ENCODE measurements at places on chromosomes 13 and 19.

DNA sequence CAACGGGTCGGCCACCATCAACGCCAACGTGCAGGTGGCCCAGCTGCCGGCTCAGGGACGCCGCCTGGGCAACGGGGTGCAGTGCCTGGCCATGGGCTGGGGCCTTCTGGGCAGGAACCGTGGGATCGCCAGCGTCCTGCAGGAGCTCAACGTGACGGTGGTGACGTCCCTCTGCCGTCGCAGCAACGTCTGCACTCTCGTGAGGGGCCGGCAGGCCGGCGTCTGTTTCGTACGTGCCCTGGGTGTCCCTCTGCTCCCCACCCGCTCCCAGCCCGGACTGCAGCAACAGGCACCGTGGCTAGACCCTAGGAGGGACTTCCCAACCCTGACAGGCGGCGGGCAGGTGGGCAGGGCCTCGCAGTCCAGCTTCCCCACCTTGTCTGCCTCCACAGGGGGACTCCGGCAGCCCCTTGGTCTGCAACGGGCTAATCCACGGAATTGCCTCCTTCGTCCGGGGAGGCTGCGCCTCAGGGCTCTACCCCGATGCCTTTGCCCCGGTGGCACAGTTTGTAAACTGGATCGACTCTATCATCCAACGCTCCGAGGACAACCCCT is 3.5 kb downstream of the ELANE start:
- no peak for DNase-seq

GRCh38 chr19:39825093-39825463 is 8.9 kb downstream of the DYRK1B start:
- DNase-seq: no peak

- DNase-seq: no peak
These were observed 34.4 kb downstream of the STARD13 start for GRCh38 chr13:33251131-33251661.

GRCh38 chr13:99528547-99528946 is 27.3 kb downstream of the TM9SF2 start:
- DNase-seq: no peak

DNA sequence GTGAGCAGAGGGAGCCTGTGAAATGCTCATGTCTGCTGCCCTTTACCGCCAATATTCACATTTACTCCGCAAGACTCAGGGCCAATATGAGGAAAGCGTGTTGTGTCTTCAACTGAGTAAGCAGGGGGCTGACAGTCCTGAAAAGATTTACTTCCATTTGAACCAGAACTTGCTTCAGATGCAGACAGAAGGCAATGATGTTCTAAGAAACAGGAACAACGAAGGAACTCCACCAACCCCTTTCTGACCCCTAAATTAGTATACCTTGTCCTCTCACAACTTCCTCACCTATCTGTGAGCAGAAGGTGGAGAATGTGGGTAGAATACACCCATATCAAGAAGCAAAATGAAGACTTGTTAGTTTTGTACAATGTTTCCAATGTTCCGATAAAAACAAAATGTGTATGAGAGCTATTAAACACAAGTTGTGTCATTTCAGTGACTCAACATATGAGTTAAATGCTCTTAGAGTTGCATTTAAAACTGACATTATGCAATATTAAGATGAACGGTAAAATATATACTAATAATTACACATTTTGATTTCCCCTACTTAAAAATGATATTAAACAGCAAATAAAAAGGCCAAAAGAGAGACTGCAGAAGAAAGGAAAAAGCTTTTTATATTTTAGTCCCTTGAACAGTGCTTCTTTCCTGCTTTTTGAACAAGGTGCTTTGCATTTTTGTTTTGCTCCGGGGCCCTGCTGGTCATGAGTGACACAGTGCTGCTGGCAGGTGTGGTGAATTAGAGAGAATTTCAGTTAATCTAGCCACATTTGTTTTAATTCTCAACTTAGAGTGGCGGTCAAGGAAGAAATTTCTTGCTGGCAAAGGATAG is 16.0 kb downstream of the TMEM272 start:
- no peak for DNase-seq

- DNase-seq: no peak
These were observed 450.6 kb downstream of the LMO7 start for GRCh38 chr13:76086729-76087128.

DNA sequence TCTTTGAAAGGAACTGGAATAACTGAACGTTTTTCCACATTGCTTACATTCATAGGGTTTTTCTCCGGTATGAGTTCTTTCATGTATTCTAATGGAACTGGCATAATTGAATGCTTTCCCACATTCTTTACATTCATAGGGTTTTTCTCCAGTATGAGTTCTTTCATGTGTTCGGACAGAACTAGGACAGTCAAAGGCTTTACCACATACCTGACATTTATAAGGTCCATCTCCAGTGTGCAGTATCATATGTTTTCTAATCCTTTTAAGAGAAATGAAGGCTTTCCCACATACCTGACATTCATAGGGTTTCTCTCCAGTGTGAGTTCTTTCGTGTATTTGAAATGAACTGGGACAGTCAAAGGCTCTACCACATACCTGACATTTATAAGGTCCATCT is 24.7 kb downstream of the ZNF564 start:
- no peak for DNase-seq

GRCh38 chr19:29480507-29480906 is 45.3 kb upstream of the VSTM2B start:
- DNase-seq: no peak

- no peak for DNase-seq
These were observed 6.1 kb downstream of the SACS start for GRCh38 chr13:23427342-23427843.

DNA sequence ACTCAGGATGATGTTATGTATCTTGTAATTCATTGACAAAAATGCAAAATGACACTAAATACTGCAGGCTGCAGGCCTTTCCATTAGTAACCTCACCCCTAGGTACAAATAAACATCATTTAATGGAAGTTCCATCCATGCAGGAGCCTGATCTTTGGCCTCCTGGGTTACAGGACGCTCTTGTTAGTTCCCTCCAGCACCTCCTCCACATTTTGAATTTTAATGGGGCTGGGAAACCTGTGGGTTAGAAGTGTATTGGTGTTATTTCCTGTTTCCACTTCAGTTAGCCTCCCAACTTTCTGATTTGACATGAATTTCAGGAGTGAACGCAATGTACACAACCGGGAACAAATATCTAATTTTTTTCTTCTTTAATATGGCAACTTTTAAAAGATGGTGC is 237.1 kb upstream of the ARGLU1 start:
- DNase-seq: no peak

DNA sequence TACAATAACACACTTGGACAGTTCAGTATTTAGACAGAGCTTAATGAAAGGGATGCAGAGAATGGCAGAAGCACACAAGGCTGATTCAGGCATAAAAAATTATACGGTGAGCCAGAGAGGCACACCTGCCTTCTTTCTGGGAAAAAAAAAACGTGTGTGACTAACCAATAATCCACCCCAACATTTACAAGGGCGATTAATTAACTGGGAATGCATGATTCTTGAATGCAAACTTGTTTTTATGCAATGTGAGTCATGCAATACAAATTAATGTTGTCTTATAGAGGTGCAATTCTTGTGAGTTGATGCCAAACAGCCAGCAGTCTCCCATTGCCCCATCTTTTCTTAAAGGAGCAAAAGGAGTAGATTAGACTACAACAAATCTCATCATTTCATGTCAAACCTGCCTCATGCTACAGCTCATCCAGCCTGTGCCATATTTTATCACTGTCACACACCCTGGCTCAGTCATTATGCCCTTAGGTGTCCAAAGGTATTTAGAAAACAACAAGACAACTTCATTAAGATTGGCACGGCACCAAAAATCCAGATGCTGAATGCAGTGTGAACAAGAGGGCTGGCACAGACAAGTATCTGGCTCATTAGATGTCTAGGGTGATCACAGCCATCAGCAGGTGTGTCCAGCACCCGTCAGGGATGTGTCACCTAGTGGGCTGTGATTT is 721.1 kb downstream of the EFNB2 start:
- DNase-seq: no peak

DNA sequence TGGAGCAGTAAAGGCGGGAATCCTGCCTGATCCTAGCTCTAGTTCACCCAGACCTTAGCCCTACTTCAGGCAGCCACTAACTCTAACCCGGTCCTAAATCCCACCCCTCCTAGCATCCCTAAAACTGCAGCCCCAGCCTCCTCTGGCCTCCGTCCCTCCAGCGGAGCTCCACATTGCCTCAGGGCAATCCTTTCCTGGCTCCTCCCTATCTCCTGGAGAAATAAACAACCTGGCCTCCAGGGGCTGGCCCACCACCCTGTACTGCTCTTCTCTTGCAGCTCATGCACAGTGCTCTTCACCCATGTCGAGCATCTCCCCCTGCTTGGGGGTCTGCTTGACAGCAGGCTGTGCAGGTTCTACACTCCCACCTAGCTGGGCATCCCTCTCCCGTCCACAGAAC is 6.7 kb downstream of the POU2F2 start:
- DNase-seq: no peak

- DNase-seq: no peak
These were observed 227.5 kb upstream of the STARD13 start for GRCh38 chr13:33512880-33513554.

DNA sequence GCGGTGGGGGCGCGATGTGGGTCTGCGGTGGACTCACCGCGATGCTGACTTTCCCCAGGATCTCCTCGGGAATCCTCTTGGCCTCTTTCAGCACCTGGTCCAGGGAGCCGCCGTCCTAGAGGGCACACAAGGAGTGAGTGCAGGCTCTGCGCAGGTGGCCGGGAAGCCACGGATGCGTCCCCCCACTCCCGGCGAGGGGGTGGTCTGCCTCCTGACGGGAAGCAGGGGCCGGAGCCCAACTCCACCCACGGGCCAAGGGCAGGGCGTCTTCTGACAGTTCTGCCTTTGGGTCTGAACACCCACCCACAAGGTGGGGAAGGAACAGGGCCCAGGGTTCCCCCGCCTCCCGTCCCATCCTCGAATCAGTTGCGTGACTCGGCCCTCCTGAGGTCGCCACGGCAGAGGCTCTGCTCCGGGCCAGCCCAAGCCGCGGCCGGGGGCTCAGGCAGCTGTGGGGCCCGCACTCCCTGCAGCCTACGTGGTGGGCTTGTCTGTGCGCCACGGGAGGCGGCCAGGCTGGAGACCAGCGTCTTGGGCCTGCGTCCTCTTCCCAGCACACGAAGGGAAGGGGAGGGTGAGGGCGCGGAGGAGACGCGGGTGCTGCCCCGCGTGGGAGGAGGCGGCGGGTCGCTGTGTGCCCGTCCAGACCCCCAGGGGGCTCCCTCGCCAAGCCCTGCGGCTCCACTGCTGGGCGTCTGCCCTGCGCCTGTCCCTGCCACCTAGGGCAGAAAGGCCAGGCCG is 21.4 kb downstream of the MAP2K2 start:
- no peak for DNase-seq

DNA sequence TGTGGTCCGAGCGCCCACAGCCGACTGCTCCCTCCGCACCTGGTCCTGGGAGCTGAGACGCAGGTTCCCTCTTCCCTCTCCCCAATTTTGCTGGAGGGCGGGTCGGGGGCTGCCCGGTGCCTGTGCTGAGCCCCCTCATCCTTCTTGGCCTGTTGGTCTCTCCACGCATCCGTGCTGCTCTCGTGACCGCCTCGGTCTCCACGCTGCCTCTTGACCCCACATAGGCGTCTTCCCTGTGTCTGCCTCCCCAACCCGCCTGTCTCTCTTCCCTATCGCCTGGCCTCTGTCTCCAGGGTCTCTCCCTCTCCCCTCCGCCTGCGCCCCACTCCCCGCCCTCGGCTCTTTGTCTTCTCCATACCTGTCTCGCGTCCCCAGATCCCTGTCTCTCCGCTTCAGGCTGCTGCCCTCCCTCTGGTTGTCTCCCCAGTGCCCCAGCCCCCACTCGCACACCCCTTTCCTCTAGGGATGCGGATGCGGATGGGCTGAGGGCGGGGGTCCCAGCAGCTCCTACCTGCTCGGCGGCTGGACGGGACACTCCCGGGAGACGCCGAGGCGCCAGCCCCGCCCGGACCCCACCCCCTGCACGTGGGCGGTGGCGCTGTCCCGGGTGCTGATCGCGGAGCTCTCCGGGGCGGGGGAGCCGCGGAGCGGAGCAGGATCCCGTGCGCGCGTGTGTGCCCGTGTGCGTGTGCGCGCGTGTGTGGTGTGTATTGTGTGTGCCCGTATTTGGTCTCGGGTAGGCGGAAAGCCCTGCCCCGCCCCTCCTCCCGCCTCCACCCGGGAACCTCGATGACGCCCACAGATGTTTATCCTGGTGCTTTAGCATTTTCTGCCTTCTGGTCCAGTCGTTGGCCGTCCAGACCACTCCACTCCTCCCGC is at the start of gene SYT5:
Gene SYT5, minus strand, starts transcription at position 684 of the 879 bp plus-strand sequence. CDS start 1,248 bp downstream, outside the sequence.
- no peak for DNase-seq

- no peak for DNase-seq
These were observed 156.4 kb downstream of the MYO16 start for GRCh38 chr13:108785844-108786243.

DNA sequence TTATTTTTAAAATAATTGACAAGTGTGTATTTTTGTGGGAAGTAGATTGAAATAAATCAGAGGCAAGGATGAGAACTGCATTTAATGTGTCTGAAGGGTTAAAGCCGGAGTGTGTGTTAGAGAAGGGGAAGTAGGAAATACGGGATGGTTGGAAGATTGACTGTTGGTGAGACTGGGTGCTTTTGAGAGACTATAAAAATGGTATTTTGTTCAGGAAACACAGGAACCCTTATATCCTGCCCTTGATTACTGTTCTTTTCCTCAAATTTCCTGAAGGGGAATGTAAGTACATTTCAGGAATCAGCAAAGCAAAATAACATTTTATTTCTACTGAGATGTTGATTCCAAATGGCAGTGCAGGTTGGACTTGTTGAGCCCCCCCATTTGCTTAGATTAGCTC is 15.1 kb downstream of the IFT88 start:
- DNase-seq: no peak

DNA sequence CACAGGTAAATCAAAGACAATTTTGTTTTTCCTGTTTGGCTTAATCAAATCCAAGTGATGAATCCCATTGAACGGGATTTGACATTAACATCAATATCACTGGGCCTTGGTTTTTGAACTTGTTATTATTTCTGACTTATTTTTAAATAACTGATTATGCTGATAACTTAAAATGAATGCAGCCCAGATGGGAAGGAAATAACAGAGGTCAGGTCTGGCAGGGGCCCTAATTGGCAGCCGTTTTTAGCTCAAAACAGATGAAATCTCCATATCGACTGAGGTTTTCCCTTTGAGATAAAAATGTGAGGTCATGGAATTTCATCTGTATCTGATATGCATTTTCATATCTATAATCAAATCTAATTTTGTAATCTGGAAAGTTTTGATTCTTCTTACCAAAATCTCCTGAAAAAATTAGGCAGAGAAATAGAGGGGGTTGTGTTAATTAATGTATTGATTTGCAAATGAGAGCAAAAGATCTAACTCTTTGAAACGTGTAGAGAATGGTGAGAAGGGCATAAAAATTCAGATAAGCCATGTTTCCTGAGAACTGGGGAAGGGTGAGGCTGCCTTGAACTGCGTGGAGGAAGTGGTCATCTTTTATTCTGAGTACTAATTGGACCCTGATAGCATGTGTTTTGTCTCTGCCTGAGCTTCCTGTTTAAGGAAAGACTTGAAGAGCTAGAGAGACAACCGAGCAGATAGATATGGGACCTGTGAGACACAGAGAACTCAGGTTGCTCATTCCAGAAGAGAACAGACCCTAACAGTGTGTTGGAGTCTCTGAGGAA is 98.2 kb upstream of the C1QTNF9B start:
- no peak for DNase-seq
